Epithelial cell of prostate (primary cell): ENCODE measurements at places on chromosomes 1 and 21.

- no peak for DNase-seq
Observed at GRCh38 chr1:27339213-27339612, 2.6 kb upstream of the SYTL1 start.

DNA sequence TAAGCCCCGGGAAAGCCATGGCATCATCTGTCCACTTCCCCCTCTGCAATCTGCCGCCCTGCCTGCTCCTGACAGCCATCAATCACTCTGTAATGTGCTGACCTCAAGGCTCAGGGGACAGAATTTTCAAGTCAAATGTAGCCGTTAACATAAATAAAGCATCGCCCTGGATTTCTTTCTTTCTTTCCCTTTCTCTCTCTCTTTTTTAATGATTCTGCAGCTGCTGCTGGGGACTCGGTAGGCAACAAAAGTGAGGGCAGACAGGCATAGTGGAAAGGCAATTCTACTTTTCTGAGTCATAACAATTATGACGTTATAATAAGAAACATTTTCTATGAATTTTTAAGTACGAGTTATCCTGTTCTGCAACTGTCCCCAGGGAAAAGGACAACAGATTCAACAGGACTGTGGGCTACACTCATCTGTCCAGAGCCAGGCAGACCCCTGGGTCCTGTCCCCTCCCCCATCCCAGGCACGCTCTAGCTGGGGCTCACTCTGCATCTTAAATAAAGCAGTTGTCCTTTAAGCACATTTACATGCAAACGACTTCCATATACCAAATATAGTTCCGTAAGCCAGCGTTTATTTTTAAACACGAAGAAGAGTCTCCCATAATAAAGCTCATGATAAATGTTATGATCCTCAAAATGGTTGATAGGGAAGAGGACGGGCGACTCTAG, 78.7 kb downstream of the SSBP3 start:
- no peak for DNase-seq

DNA sequence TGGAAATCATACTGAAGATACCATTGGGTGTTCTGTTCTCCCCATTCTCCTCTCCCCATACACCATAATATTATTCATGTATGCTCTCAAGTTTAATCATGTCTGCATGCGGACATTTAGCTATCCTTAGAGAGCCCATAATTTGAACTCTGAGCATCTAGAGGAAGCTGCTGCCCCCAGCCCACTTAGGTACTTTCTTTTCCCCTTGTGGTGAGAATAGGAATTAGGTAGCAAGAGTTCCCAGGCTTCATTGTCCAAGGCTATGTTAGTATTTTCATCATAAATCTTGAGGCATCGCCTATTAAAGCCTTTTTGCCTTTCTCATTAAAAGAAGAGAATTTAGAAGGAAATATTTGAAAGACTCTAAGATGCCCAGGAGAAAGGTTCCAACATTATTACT, 96.3 kb downstream of the ROR1 start:
- no peak for DNase-seq

GRCh38 chr1:50257940-50258685, 149.4 kb downstream of the ELAVL4 start:
- no peak for DNase-seq

DNA sequence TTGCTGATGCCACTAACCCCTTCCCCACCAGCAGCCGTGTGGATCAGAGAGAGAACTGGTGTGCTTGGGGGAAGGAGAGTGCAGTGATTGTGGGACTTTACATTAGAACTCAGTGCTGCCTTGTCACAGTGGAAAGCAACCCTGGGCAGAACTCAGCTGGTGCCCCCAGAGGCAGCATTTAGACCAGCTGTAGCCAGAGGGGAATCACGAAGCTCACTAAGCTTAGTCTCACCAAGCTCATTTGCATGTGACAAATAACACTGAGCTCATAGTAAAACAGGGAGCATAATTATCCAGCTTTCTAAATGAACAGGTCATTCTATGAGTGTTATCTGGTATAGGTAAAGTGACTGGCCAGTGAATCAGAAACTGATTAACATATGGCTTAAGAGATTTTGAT, 9.8 kb upstream of the SMAP2 start:
- no peak for DNase-seq

GRCh38 chr1:154797175-154797574, 72.9 kb downstream of the KCNN3 start:
- no peak for DNase-seq

DNA sequence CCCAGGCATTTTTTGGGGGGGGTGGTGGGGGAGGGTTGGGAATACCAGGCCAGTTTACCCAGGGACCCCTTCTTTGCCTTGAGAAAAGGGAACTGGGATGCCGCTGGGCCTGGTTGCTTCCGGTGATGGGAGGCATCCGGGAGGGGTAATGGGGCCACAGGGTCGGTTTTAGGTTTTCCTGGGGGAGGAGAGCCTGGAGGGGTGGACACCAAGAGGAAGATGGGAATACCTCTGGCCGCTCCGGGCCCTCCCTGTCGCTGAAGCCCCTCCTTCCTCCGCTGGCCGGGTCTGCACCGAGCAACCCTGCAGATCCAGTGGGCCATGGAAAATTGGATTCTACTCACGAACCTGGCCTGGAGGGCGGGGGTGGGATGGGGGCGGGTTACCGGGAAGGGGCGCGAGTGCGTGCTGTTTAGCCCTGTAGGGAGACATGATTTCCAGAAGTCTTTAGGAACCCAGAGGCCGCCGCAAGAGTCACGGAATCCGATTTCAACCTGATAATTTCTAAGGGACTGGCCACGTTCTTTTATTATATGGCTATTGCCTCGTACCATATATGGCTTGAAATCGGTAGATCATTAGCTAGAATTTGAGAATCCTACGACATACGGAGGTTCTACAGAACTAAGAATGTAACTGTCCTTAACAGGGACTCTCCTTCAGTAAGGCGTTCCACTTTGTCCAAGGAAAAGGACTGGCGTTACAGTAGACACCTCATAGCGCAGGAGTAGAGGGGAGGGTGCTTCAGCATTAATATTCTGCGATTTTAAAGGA, 749 bp downstream of the AKIRIN1 start:
- DNase-seq = no peak

DNA sequence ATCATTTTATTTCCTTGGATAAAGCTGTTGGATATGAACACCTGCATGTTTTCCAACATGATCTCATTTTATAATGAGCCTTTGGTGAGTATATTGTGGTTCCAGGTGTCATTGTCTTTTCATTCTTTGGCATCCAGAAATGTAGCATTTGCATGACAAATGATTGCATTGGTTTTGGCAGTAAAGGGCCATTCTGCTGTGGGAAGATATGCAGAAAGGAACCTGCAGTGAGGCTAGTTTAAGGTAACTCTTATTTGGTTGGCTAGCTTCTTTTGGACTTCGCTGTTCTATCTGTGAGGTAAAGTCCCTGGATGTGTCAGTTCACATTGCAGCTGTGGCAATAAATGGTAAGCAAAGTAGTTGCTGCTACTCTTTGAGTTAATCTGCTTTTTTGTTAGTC, 343.0 kb downstream of the AMY1C start:
- no peak for DNase-seq

- DNase-seq = no peak
Observed at GRCh38 chr21:18153063-18153462, 91.6 kb upstream of the CHODL start.

DNA sequence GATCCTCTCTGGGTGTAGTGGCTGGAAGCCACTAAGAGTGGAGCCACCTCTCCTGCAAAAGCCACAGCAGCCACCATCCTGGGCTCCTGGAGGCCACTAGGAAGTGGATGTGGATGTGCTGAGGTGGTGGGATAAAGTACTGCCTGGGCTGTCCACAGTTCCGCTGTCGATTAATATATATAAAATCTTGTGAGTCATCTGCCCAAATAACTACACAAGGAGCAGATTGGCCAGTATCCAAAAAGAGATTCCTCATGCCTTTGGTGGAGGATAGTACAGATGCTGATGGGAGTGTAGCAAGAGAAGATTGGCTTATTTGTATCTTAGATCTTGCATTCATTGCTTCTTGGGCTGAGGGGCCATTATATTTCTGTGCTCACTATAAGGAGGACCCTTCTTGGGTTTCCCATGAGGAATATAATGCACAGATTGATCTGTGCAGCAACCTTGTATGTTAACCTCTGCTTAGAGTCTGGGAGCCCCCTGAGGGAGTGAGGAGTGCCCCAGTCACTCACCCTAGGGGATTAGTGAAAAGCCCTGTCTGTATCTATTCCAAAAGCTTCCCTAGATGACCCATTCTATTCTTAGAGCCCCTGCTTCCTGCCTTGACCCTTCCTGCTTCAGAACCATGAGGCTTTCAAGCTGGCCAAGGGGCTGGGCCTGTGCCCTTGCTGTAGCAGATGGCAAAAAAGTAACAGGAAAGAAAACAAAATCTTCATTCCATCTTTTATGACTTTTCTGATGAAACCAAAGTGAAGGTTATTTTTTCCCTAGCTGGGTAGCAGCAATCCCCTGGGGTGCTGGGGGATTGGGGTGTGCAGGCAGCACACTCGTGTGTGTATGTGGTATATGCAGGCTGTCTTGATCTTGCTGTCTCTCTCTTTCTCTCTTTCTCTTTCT, 31.7 kb downstream of the RCSD1 start:
- peak; percentile 52 for DNase-seq

DNA sequence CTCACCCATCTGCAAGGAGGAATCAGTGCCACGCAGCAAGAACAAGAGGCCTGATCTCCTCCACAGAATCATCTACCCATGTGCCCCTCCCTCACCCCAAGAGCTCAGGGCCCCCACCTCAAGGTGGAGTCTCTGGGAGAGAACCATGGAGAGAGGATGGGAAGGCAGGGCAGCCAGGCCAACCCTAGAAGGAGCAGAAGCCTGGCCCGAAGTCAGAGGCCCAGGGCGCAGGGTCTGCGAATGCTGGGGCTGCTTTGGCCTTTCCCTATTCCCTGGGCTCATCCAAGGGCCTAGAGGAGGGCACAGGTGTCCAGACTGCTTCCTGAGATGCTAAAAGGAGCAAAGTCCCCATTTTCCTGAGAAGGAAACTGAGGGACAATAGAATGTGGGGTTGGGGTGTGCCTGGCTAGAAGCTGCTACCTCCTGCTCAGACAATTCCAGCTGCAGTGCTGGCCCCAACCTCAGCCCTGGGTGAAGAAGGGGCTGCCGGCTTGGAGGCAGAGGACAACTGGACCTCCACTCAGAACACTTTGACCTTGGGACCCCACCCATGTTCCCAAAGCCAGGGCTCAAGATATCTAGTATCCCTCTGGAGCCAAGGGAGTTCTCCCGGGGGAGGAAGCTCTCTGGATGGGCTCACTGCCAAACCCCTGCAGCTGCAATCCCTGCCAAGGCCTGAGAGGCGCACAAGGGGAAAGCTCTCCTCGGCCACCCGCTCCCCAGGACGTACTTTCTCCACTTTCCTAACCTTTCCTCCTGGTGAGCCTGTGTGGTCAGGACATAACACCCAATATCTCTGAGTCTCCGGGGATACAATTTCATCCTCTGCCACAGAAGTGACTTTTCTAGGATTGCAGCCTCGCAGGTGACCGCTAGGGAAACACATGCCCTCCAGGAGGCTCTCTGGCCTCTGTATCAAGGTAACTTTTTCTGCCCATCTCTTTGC, 16.6 kb upstream of the LEMD1 start:
- DNase-seq = no peak

GRCh38 chr1:187958207-187958606, 1129.5 kb downstream of the PLA2G4A start:
- no peak for DNase-seq

GRCh38 chr1:163147019-163147418, 55.7 kb downstream of the RGS5 start:
- DNase-seq = no peak

- no peak for DNase-seq
Observed at GRCh38 chr1:236149696-236150228, 7.4 kb downstream of the GPR137B start.

GRCh38 chr1:245264226-245264625, 109.4 kb downstream of the KIF26B start:
- no peak for DNase-seq

- DNase-seq = no peak
Observed at GRCh38 chr21:44751186-44751798, 39.9 kb upstream of the TSPEAR start.

GRCh38 chr1:21308330-21308729, 18.1 kb upstream of the ECE1 start:
- no peak for DNase-seq

GRCh38 chr1:47444562-47445465, 7.0 kb downstream of the FOXD2 start:
- no peak for DNase-seq

DNA sequence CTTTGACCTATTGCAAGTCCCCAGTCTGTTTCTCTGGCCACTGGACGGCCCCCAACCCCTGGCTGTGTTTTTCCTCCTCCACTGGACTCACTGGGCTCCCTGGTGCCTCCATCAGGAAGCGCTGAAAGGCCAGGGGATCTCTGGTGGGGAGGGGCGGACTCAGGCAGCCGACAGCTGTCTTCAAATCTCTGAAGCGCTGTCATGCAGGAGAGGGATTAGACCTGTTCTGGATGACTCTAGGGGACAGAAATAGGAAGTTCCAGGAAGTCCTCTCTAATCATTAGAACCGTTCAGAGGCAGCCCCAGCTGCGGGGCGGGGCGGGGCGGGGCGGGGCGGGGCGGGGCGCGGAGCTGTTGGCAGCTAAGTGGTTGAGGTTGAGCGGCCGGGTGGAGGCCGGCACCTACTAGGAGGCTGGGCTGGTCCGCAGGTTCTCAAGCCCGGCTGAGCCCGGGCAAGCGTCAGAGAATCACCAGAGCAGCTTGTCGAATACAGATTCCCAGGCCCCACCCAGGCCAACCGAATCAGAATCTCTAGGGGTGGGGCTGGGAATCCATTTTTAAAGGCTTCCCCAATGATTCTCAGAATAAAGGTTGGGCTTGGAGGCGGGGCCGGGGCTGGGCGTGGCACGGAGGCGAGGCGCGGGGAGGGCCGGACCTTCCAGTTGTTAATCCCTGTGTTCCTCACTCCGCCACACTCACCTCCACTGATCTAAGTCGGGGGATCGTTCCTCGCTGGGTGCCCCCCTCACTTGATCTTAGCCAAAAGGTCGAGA, 11.4 kb upstream of the PHLDA3 start:
- DNase-seq = peak; percentile 97

DNA sequence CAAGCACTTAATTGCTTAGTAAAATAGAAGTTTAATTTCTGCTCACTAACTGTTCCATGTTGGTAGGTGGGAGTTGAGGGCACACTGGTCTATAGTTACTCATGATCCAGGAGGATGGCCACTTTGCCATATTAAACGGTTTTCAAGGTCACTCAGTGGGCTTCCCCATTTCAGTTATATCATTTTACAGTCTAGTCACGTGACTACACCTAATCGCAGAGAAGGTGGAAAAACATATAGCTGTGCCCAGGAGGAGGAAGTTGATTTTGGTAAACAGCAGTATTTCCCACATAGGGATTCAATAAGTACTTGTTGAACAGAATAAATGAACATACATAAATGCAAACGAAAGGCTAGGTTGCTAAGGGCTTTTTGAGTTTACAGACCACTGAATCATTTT, 541.1 kb upstream of the CAMK1G start:
- no peak for DNase-seq

DNA sequence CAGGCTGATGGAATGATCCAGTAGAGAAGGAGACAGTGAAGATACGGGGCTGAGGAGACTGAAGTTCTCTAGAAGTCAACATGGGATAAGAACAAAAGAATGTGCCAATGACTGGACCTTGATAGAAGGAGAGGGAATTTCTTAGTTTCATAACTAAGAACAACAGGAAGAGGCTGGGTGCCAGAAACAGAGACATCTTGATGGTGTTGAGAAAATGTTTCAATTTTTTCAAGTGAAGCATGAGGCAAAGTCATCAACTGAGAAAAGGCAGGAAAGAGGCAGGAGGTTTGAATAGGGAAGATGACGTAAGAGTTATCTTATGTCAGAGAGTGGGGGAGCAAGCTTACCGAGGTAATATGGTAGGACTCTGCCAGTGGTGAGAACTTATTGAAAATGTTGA, 80.1 kb downstream of the SPAG17 start:
- DNase-seq = no peak
